ENCODE measurements at places on chromosomes 2 and 18. TPM values are rescaled to one million over a fixed set of nuclear protein-coding genes. Genes with fewer than 3 reads are reported as not detected.

Gene NT5DC4
- total RNA-seq = not detected

Gene CNTNAP5
- total RNA-seq = 0.66 TPM

Gene CFAP210
- 0.66 TPM for total RNA-seq

Gene ALK
- 0.64 TPM for total RNA-seq

Gene CD8A
- total RNA-seq = 0.96 TPM

Gene IL1R1
- 206 TPM for total RNA-seq

Gene KLHL30
- total RNA-seq = 0.15 TPM

Gene DHRS9
- total RNA-seq = 3.3 TPM

Gene FAM124B
- 7.9 TPM for total RNA-seq

Gene DES
- total RNA-seq = 29.6 TPM

Gene SAG
- total RNA-seq = not detected

Gene C2orf66
- 1.2 TPM for total RNA-seq

Gene PNO1
- 18.9 TPM for total RNA-seq

Gene FIGN
- total RNA-seq = 13.9 TPM

Gene CDH7
- not detected for total RNA-seq

Gene SULT1C2
- 1.2 TPM for total RNA-seq

Gene PLEKHA3
- 12.0 TPM for total RNA-seq

Gene PKDCC
- total RNA-seq = 95.4 TPM

Gene IL36RN
- total RNA-seq = not detected

Gene SLC4A5
- 2.1 TPM for total RNA-seq

Gene PRLH
- not detected for total RNA-seq

Gene CERKL
- not detected for total RNA-seq

Gene TEX44
- total RNA-seq = not detected

Gene COL4A4
- total RNA-seq = 1.2 TPM

Gene RAD51AP2
- 0.16 TPM for total RNA-seq

Gene CMPK2
- total RNA-seq = 4.2 TPM

Gene FHOD3
- 1.9 TPM for total RNA-seq

Gene ZAP70
- total RNA-seq = 4.0 TPM

Gene PLGLB1
- 8.8 TPM for total RNA-seq

Gene KCMF1
- total RNA-seq = 35.7 TPM

Gene NETO1
- total RNA-seq = not detected

Gene MYO7B
- not detected for total RNA-seq

Gene COL4A3
- total RNA-seq = 2.9 TPM

Gene MBD1
- 51.2 TPM for total RNA-seq

Gene MPP4
- 0.16 TPM for total RNA-seq

Gene GPBAR1
- total RNA-seq = 22.2 TPM

Gene PRSS56
- not detected for total RNA-seq

Gene PELI1
- 51.7 TPM for total RNA-seq

Gene DNAJC5G
- not detected for total RNA-seq

Gene PTH2R
- 0.64 TPM for total RNA-seq

Gene POTEC
- not detected for total RNA-seq

Gene VIT
- total RNA-seq = 7.9 TPM

Gene DRC1
- not detected for total RNA-seq

Gene RNF144A
- 10.8 TPM for total RNA-seq

Gene PROM2
- total RNA-seq = 1.4 TPM

Gene SPOPL
- 71.4 TPM for total RNA-seq

Gene CYS1
- total RNA-seq = 2.4 TPM

Gene TOGARAM2
- total RNA-seq = 2.7 TPM

Gene EVA1A
- 10.4 TPM for total RNA-seq

Gene CEBPZOS
- 43.0 TPM for total RNA-seq

Gene CXCR4
- total RNA-seq = 80.3 TPM

Gene DQX1
- total RNA-seq = not detected
